ENCODE measurements at places on chromosomes 3 and 15.

- no peak for DNase-seq
Observed at GRCh38 chr15:71203586-71204474, 88.6 kb downstream of the THSD4 start.

GRCh38 chr15:70276401-70276800 lies 178.7 kb upstream of the TLE3 start:
- DNase-seq, result no peak

DNA sequence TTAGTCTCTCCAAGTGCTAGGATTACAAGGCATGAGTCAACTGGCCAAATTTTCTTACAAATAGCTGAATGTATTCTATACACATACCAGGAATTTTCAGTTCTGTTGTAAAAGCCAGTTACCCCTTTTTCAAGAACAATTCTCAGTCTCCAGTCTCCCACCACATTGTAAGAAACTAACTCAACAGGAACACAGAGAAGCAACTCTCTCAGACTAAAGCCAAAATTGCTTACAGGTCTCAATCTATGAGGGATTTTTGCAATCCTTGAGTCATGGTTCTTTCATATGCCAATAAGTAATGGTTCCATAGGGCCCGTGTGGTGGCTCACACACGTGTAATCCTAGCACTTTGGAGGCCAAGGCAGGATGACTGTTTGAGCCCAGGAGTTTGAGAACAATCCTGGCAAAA lies 8.5 kb downstream of the IP6K2 start:
- no peak for DNase-seq

- no peak for DNase-seq
Observed at GRCh38 chr3:155242342-155242741, 51.1 kb downstream of the STRIT1 start.
